ENCODE measurements at places on chromosomes 5 and 9. TPM values are rescaled to one million over a fixed set of nuclear protein-coding genes. Genes with fewer than 3 reads are reported as not detected.

Gene GCNT1
- 1.9 TPM for total RNA-seq

Gene DMRT3
- not detected for total RNA-seq

Gene NFIB
- total RNA-seq: 0.42 TPM

Gene CATSPER3
- total RNA-seq: 0.10 TPM

Gene MLLT3
- 61.1 TPM for total RNA-seq

Gene WDR31
- total RNA-seq: 0.21 TPM

Gene FCN2
- total RNA-seq: not detected

Gene SELENOP
- 1.7 TPM for total RNA-seq

Gene NR5A1
- not detected for total RNA-seq

Gene FOXD4L5
- under 0.01 TPM for total RNA-seq

Gene SPATA31D4
- not detected for total RNA-seq

Gene SHOC1
- total RNA-seq: under 0.01 TPM

Gene CENPK
- 7.9 TPM for total RNA-seq

Gene ANKRD31
- total RNA-seq: 0.63 TPM

Gene AQP7
- 0.21 TPM for total RNA-seq

Gene AQP3
- 22.1 TPM for total RNA-seq

Gene SPATA31A3
- total RNA-seq: not detected

Gene PCDHGA10
- 0.52 TPM for total RNA-seq

Gene C9orf153
- total RNA-seq: 1.9 TPM

Gene PCDHGB6
- total RNA-seq: 0.63 TPM

Measured in mononuclear cell (primary cell).